Mucosa of gallbladder (tissue), 1 donor: ENCODE measurements at places on chromosomes 5 and 9. TPM values are rescaled to one million over a fixed set of nuclear protein-coding genes. Genes with fewer than 3 reads are reported as not detected.

- DNase-seq: no peak
These were observed 211.8 kb upstream of the OTULINL start for GRCh38 chr5:14369780-14370179.

DNA sequence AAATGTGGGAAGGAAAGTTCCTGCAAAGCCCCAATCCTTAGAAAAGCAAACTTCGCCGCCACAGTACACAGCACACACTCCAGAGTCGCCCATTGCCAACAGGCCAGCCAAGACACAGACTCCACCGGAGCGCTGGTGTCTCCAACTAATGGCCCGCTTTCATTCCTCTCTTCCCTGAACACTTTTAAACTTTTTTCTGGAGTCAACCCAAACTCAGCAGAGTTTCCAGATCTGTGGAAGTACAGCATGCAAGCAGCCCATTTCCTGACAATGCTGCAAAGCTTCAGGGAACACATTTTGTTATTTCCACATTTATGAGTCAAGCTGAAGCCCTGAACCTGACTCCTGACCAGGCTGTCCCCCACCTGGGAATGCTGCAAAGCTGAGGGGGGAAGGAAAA, 351.9 kb downstream of the NFIB start:
- no peak for DNase-seq

- peak; percentile 72 for DNase-seq
These were observed 38.3 kb downstream of the NR2F1 start for GRCh38 chr5:93621327-93621798.

DNA sequence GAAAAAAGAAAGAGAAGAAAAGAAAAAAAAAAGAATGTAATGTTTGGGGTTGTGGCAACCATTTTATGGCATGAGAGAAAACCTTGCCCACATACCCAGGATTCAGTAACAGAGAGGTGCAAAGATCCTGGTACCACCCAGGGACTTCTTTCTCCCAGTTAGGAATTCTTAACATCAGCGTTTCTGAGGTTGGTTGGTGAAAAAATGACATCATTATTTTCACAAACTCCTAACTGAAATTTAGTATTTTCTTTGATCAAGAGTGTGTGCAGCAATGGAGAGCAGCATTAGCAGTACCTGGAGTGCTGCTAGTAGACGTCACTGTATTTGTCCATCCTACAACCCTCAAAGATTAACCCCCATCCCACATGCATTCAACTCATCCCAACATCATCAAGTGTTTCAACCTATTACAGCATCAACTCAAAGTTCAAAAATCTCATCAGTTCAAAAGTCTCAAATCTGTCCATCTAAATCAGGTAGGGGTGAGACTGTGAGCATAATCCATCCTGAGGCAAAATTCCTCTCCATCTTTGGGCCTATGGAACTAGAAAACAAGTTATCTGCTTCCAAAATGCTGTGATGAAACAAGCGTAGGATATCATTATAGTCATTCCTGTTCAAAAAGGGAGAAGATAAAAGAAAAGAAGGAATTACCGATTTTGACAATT, 60.1 kb upstream of the MSX2 start:
- no peak for DNase-seq

DNA sequence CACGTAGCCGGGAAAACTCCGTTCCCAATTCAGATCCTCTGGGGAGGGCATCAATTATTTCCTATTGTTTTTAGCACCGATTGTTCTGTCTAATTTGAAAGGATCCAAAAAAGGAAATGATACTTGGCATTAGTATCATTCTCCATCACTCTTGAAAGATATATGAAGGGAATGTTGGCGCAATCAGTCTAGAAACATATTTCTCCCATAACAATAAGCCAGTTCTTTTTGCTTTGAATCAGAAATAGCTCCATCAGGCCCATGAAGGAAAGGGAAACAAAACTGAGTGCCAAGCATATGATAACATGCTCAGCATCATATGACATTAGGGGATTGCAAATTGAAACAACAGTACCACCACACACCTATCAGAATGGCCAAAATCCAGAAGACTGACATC, 39.8 kb downstream of the SRD5A1 start:
- DNase-seq: no peak

GRCh38 chr5:143880178-143880577, 68.2 kb downstream of the HMHB1 start:
- no peak for DNase-seq

- DNase-seq: no peak
These were observed 24.5 kb downstream of the ERGIC1 start for GRCh38 chr5:172858511-172858989.

GRCh38 chr5:132962429-132963021, 909 bp downstream of the AFF4 start:
- DNase-seq: peak; percentile 17

- no peak for DNase-seq
These were observed 201.4 kb downstream of the SMARCA2 start for GRCh38 chr9:2216591-2216990.

GRCh38 chr9:133268335-133269056, 6.5 kb downstream of the ABO start:
- DNase-seq: no peak

DNA sequence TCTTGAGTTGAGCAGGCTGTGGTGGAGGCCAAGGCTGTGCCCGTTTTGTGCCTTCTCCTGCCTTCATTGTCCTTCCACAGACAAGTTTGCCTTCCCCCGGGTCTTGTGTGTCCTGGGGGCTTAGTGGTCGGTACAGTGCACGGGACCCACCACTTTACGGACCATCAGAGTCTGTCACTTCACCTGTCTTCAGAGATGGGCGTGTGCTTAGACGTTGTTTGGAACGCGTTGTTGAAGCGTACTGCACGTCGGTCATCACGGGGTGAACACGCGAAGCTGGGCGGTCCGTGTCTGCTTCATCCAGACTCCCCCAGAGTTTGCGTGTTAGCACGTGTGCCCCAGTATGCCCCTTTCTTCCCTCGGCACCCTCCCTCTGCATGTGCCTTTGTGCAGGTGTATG, 24.8 kb downstream of the CEP72 start:
- peak; percentile 8 for DNase-seq

DNA sequence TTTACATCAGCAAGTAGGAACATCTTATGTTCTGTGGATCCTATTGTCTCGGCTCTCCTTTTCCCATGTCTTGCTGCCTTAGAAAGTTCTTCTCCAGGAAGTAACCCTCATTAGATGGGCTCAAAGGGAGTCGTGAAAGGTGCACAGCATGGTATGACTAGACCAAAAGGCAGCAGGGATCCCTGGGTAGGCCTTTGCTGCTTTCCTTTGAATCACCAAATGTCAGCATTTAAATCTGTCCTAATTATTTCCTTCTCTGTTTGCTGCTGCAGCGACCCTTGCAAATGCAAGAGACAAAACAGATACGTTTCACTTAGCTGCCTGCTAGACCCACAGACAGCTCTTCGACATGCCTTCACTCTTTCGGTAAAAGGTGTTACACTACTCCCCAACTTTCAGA, 218.4 kb downstream of the ACTL7B start:
- DNase-seq: no peak

The C9orf153 gene
- total RNA-seq: 0.23 TPM
